Inflammatory macrophage treated with lipopolysaccharide for 4 hours (primary cell): ENCODE measurements at places on chromosomes 6 and 20.

GRCh38 chr20:49276161-49276960 is 1.5 kb downstream of the ZNFX1 start:
- DNase-seq, result peak; percentile 92

GRCh38 chr20:11248011-11248409 is 574.2 kb upstream of the JAG1 start:
- DNase-seq, result no peak

GRCh38 chr6:158879180-158879579 is 60.0 kb upstream of the EZR start:
- peak; percentile 7 for DNase-seq

DNA sequence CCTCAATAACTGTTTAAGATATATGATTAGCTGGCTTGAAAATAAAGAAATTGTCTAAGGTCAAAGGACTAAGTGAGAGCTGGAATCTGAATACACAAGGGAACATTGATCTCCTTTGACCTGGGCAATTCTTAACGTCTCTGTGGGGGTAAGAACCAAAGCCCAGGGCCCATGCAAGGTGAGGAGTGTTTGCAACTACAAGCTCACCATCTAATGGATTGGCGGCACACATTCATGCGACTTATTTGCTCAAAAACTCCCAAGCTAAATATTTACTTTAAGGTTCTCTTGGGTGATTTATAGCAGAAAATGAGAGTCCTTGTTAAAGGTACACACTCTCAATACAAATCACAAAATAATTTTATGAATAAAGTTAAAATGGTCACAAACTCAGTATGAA is 392.0 kb upstream of the FLRT3 start:
- DNase-seq, result no peak

DNA sequence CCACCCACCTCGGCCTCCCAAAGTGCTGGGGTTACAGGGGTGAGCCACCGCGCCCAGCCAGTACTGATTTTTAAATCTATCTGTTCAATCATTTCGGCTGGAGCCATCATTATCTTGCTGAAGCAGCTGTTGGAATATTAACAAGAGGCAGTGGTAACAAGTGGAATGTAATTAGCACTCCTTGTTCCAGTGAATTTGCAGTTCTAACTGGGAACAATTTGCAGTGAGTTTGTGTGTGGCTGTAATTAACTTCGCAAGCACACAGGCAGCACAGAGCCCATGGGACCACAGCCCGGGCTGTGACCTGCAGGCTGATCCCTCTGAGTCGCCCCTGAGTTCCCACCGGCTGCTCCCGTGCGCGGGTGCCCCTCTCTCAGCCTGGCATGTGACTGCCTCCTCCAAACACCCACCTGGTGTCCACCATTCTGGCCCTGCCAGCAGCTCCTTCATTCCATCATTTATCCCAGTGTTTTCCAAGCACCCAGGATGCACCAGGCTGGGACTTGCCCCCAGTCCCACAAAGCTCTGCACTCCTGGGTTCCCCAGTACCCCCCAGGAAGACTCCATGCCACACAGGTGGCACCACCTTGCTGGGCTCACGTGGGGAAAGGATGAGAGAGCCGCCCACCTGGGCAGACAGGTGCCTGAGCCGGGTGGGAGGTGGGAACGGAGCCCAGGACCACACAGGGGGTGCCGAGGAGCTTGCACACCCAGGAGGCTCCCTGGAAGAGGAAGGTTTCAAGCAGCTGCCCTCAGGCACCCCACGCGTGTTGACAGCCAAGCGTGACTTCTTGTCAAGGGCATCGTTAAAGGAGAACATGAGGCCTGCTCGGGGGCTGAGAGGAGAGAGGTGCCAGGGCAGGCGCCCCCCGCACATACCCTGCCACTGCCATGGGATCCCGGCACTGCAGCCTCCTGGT is 75.2 kb downstream of the YTHDF1 start:
- DNase-seq, result no peak

- peak; percentile 58 for DNase-seq
Observed at GRCh38 chr6:139291813-139292619, at the start of gene TXLNB. Gene TXLNB, minus strand, starts transcription at chr6:139291998. Its CDS starts 3,099 bp downstream, at chr6:139288899.

DNA sequence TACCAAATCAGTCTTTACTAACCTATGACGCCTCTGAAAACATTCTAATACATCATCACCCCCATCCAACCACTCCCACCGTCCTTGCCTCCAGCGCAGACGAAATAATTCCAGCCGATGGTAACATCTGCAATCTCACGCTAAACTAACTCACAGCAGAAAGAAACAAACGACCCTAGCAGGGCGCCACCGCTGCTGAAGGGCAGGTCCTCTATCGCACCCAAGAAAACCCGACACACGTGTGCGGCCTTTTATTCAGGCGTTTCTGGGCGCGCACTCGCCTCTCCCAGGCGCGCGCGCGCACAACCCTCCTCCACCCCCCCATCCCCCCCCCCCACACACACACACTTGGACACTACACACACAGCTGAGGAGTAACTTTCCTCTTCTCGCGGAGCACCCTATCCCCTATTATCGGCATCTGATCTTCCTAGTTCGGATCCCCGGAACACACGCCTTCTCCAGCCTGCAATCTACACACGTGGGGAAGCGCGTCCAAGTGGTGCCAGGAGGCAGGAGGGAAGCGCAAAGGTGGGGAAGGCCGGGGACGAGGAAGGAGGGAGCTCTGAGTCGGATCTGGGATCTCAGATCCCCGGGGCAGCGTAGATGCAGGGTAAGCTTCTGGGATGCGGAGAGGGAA is 1.4 kb downstream of the GFOD1 start:
- DNase-seq, result peak; percentile 30

- DNase-seq, result no peak
Observed at GRCh38 chr6:40968620-40969164, 70.3 kb downstream of the UNC5CL start.

DNA sequence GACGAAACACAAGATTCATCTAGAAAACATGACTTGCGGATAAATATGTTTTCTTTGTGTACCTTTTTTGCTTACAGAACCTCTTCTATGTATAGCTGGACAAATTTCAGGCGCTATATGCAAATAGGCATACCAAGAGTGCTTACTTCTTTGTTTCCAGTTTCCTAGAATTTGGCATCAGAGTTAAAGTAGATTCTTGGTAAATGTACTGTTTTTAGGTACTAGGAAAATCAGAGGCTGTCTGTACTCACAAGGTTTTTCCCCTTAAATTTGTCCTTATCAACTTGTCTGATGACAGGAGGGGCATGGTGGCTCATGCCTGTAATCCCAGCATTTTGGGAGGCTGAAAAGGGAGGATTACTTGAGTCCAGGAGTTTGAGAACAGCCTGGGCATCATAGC is 124.9 kb upstream of the TMEM170B start:
- peak; percentile 67 for DNase-seq

DNA sequence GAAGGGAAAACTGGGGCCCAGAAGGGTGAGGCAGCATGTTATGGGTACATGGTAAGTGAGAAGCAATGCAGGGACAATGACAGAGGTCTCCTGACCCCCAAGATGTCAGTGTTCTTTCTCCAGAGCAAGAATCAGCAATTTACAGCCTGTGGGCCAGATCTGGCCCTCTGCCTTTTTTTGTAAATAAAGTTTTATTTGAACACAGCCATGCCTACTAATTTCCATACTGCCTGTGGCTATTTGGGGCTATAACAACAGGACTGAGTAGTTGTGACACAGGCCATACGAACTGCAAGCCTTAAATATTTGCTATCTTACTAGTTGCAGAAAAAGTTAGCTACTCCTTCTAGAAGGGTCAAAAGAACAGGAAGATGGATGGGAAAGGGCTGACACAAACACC is 52.5 kb downstream of the PTPRT start:
- no peak for DNase-seq

DNA sequence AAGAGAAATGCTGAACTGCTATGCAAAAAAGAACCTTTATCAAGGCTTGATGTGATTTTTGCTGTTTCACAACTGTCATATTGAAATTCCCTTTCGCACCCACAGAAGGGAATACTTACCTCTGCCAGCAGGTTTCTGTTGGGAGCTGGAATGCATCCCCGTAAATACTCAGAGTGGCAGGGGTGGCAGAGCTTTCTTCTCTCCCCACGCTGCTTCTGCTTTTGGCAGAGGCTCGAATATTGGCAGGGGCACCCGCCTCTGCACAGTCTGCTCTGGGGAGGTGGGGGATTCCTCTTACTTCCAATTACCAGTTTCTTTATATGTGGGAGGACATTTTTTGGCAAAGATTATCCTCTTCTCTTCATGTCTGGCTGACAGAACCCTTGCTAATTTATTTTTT is 28.4 kb downstream of the TMEM200A start:
- DNase-seq, result no peak

- no peak for DNase-seq
Observed at GRCh38 chr6:70423189-70424134, 10.2 kb downstream of the FAM135A start.

DNA sequence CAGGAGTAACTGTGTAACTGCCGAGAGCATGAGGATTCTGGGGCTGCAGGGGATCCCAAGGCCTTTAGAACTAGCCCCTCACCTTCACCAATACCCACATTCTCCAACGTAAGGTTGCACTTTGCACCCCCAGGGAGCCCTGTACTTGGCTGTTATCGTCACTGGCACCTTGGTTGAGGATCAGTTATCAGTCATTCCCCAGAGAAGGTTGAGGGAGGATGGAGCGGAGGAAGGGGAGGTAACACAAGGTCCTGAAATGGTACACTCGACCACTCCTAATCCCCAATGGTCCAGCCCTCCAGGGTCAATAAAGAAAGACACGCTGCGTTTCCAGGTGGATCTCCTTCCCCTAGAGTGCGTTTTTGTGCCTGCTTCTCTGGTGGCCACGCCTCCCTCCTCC is 1.1 kb upstream of the SPDEF start:
- DNase-seq, result no peak

GRCh38 chr20:14913896-14914620 is 576.6 kb upstream of the FLRT3 start:
- no peak for DNase-seq

DNA sequence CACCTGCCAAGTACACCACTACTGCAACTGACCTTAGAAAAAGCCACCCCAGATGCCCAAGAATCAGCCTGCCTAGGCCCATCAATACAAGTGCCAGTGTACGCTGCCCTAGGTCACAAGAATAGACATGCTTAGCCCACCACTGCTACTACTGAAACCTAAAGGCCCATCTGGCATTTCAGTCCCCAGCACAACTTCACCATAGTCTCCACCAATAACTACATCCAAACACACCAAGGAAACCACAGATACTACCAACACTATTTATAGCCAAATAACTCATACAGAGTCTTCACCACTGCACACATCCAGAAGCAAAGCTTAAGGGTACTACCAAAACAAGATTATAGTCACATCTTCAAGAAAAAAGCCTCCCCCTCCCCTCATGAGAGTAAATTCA is 28.2 kb downstream of the TREML4 start:
- DNase-seq, result no peak

DNA sequence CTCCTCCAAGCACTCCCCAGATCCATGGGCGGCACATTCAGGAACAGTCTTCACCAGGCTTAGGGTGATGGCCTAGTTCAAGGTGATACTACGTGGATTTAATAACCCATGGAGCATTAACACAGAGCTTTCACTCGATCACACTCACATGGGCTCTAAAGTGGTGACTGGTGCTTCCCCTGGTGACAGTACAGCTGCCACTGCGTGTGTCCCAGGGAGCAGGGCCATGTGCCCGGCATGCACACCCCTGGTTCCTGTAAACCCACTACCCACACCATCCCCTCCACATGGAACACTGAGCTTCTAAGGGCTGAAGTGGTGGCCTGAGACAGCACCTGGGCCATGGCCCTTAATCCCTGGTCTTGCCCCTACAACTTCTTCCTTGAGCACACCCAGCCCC is 27.8 kb upstream of the APMAP start:
- DNase-seq, result no peak

DNA sequence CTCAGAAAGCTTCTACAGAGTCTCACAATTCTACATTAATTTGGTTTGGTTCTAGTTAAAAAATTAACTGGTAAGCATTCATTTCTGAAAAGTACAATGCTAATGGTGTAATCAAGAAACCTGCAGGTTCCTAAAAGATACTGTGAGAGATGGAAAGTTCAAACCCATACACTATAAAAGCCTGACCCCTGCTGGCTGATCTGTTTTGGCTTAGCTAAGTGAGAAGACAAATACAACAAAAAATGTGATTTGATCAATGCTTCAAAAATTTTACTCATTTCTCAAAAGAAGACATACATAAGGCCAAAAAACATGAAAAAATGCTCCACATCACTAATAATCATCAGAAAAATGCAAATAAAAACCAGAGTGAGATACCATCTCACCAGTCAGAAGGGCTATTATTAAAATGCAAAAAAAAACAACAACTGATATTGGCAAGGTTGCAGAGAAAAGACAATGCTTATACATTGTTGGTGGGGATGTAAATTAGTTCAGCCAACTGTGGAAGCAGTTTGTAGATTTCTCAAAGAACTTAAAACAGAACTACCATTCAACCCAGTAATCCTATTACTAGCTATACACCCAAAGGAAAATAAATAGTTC is 102.8 kb downstream of the MOXD1 start:
- DNase-seq, result peak; percentile 32

GRCh38 chr6:21902628-21903169 is 309.1 kb downstream of the SOX4 start:
- DNase-seq, result no peak

DNA sequence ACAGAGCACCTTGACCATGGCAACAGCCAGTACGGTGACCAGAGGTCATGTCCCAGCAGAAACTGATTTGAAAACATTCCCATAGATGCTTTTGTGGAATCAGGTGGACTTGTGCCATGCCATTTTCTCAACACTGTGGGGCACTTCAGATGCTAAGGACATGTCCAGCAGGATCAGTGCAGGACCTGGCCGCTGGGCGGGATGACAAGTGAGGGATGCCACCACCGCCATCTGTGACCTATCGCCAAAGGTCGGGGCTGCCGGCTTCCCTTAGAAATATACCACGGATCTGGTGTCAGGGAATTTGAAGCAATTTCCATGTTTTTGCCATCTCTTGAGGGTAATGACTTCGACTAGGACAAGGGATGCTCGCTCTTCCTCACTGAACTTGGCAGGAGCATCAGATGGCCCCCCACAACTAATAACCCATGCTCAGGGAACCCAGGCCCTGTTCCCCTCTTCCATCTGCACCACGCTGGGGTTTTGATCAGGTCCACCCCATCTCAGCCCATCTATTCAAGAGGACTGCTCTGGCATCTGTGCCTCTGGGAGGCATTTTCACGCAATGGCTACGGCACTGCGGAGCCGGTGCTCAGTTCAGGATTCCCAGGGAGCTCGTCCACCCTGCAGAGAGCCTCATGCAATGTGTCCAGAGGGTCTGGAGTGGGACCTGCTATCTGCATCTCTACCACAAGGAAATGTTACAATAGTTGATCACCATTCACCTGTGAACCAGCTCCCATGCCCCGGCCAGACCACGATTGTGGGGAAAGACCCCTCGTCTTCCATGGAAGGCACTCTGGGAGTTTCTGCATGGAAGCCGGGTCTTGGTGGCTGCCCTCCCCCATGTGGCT is 302.6 kb downstream of the TAF4 start:
- DNase-seq, result no peak

DNA sequence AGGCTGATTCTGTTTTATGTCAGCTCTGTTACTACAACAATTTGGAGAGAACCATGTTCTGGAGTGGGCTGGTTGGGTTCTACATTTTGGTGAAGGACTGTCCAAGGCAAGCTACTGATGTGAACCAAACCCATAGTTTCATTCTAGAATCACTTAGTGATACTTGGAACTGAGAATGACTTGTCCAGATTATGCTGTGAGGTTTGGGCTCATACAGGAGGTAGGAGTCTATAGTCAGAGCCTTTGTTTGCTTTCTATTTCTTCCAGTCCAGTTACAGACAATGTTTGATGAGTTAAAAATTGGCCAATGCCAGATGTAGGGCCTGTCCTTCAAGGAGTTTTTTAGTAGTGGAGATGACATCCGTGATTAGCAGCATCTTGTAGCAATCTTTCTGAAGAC is 97.9 kb downstream of the LRRC1 start:
- no peak for DNase-seq

- peak; percentile 74 for DNase-seq
Observed at GRCh38 chr6:144017166-144018094, 9.4 kb upstream of the PLAGL1 start.
